ENCODE measurements at places on chromosomes 6 and 20.

GRCh38 chr6:115456848-115457247 is 603.8 kb downstream of the FRK start:
- DNase-seq: no peak

GRCh38 chr6:56714273-56714672 is 71.6 kb upstream of the DST start:
- DNase-seq: no peak

- DNase-seq: no peak
Observed at GRCh38 chr20:23325107-23325506, 25.5 kb upstream of the NXT1 start.

DNA sequence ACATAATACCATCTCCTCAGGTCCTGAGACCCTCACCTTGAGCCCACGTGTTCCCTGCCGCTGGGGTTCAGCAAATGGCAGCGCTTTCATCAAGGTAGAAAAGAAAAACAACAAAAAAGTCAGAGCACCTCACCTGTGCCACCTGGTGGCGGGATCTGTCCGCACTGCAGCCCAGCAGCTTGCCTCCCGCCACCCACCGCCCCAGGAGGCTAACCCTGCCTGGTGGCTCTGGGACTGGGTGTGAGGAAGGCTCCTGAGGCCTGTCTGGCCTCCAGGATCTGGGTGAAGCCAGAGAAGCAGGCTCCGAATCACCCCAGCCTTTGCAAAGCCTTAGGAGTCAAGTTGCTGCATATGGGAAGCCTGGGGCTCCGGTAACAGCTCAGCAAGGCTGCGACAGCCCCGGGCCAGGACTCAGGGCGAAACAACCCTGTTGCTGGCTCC is 270.8 kb downstream of the BMP7 start:
- no peak for DNase-seq

GRCh38 chr6:73143551-73143950 is 81.7 kb downstream of the KHDC1L start:
- no peak for DNase-seq

- DNase-seq: no peak
Observed at GRCh38 chr20:46359233-46359751, 47.1 kb downstream of the ELMO2 start.

GRCh38 chr6:35590622-35591066 is 77.9 kb upstream of the TULP1 start:
- no peak for DNase-seq

GRCh38 chr6:71335544-71335943 is 46.9 kb downstream of the OGFRL1 start:
- no peak for DNase-seq

- DNase-seq: no peak
Observed at GRCh38 chr6:134082191-134082590, 29.8 kb upstream of the SLC2A12 start.
